Activated CD8-positive, alpha-beta T cell treated with anti-CD3 and anti-CD28 coated beads, Interleukin-2, amount 10 ng/mL, durations not matched to agents 7 days and 5 days (primary cell): ENCODE measurements at places on chromosomes 5 and 9.

DNA sequence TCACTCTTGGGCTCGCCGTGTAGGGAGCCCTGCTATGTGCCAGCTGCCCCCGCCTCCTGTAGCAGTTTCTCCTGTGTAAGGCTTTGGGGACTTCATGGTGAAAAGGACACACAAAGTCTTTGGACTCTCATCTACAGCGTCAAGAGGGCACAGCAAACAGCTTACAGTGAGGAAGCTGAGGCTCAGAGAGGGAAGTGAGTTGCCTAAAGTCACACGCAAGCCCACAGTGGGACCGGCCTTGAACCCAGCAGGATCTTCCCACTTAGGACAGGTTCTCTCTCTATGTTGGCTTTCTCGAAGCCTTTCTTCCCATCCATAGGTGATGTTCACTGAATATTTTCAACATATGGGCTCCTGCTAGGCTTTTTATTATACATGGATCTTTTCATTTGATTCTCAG, 9.8 kb upstream of the PRRX2 start:
- H3K27me3 ChIP-seq = peaks cover 7% of the 10 kb centered on the region
- DNase-seq = no peak
- no peaks in the 10 kb centered on the region for H3K4me1 ChIP-seq
- no peak overlapping the region for H3K27ac ChIP-seq

DNA sequence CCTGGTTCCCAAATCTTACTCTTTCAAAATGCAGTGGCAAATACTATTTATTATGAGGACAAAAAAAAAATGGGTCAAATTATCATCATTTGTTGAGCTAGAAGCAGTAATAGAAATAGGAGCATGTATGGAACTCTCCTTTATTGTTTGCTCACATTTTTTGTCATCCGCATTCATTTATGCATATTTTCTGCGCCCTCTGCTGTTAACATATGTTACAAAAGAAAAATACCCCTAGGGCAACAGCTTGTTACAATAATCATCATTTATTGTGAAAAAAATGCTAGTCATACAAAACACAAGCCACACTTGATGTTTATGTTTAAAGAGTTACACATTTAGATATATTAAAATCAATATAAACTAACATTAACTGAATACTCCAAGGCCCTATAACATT, 328.2 kb downstream of the TUSC1 start:
- H3K4me3 ChIP-seq = no peak overlapping the region
- no peaks in the 10 kb centered on the region for H3K27me3 ChIP-seq
- no peak overlapping the region for H3K27ac ChIP-seq
- H3K4me1 ChIP-seq = no peaks in the 10 kb centered on the region

- H3K27me3 ChIP-seq = peaks cover 4% of the 10 kb centered on the region
- H3K36me3 ChIP-seq = no peaks in the 10 kb centered on the region
- no peak for DNase-seq
- H3K4me1 ChIP-seq = peaks cover 2% of the 10 kb centered on the region
- no peak overlapping the region for H3K4me3 ChIP-seq
Observed at GRCh38 chr9:99400184-99400731, 178.2 kb downstream of the SEC61B start.

- DNase-seq = no peak
- no peaks in the 10 kb centered on the region for H3K4me1 ChIP-seq
- H3K27me3 ChIP-seq = no peaks in the 10 kb centered on the region
- no peak overlapping the region for H3K4me3 ChIP-seq
Observed at GRCh38 chr5:164663198-164663989, 1158.0 kb downstream of the MAT2B start.

GRCh38 chr5:141121985-141122384, 367 bp downstream of the PCDHB4 start:
- H3K4me3 ChIP-seq = no peak overlapping the region
- no peak overlapping the region for H3K27ac ChIP-seq
- no peak for DNase-seq
- H3K36me3 ChIP-seq = no peaks in the 10 kb centered on the region
- no peaks in the 10 kb centered on the region for H3K4me1 ChIP-seq

DNA sequence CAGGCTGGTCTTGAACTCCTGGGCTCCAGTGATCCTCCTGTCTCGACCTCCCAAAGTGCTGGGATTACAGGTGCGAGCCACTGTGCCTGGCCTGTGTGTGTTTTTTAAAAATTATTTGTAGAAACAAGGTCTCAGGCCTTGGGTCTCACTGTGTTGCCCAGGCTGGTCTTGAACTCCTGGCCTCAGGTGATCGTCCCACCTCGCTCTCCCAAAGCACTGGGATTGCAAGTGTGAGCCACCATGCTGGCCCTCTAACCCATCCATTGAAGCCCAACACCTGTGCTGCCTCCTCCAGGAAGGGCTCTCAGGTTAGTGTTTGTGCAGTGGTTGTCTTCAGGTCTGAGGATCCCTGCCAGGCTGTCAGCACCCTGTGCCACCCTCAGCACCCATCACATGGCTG, 56.6 kb downstream of the CXXC5 start:
- H3K27ac ChIP-seq = no peak overlapping the region
- no peak overlapping the region for H3K4me3 ChIP-seq
- peaks cover 9% of the 10 kb centered on the region for H3K27me3 ChIP-seq
- peaks cover 26% of the 10 kb centered on the region for H3K4me1 ChIP-seq
- DNase-seq = no peak
- no peaks in the 10 kb centered on the region for H3K36me3 ChIP-seq

GRCh38 chr5:435156-435790, 7.7 kb upstream of the EXOC3 start:
- H3K4me1 ChIP-seq = peaks cover 21% of the 10 kb centered on the region
- no peak overlapping the region for H3K27ac ChIP-seq
- DNase-seq = no peak
- peaks cover 14% of the 10 kb centered on the region for H3K36me3 ChIP-seq
- no peak overlapping the region for H3K4me3 ChIP-seq
- H3K27me3 ChIP-seq = no peaks in the 10 kb centered on the region

DNA sequence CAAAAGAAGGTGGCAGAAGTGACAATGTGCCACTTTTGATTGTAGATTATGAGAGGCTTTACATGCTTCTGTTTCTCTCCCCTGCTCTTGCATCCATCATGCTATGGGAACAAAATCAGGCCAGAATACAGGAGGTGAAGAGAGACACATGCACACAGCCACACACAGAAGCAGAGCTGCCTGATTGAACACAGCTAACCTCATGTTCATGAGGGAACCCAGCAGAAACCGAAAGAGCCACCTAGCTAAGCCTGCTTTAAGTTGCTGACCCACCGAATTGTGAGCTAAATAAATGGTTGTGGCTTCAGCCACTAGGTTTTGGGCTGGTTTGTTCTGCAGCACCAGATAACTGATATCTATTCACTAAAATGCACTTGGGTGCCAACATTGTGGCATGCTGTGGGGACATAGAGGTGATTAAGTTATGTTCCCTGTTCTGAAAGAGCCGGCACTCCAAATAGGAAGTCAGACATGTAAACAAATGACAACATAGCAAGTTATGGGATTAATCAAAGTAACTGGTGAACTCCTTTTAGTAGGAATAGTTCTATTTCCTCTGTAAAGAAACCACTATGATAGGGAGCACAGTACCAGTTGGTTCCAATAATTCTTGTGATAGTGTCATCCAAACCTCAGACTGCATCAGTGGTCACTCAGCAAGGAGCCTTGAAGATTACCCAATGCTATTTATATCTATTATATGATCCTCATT, 93.6 kb upstream of the TNC start:
- no peak for DNase-seq
- peaks cover 4% of the 10 kb centered on the region for H3K4me1 ChIP-seq
- H3K27me3 ChIP-seq = peaks cover 11% of the 10 kb centered on the region
- H3K36me3 ChIP-seq = no peaks in the 10 kb centered on the region
- H3K27ac ChIP-seq = no peak overlapping the region

- no peak overlapping the region for H3K4me3 ChIP-seq
- no peaks in the 10 kb centered on the region for H3K27me3 ChIP-seq
- H3K27ac ChIP-seq = no peak overlapping the region
- H3K4me1 ChIP-seq = no peaks in the 10 kb centered on the region
Observed at GRCh38 chr9:130635306-130635705, 29.1 kb upstream of the PRDM12 start.

- peaks cover 10% of the 10 kb centered on the region for H3K4me1 ChIP-seq
- H3K36me3 ChIP-seq = no peaks in the 10 kb centered on the region
- H3K27me3 ChIP-seq = no peaks in the 10 kb centered on the region
- no peak overlapping the region for H3K4me3 ChIP-seq
Observed at GRCh38 chr5:178477802-178478201, 112.4 kb downstream of the COL23A1 start.

DNA sequence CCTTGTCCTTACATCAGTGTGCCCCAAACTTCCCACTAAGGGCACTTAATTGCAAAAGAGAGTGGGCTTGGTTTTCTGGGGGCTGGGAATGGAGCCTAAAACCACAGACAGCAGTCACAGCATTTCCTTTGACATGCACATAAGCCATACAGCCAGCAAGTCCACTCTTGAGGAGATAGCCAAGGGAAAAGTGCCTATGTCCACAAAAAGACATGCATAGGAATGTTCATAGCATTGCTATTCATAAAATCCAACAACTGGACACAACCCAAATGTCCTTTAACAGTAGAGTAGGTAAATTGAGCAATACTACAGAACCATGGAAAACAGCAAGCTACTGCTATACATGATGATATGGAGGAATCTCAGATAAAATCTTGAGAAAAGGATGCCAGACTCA, 11.7 kb upstream of the FAT2 start:
- H3K27ac ChIP-seq = no peak overlapping the region
- no peak overlapping the region for H3K4me3 ChIP-seq
- peaks cover 24% of the 10 kb centered on the region for H3K27me3 ChIP-seq
- H3K4me1 ChIP-seq = no peaks in the 10 kb centered on the region
- no peak for DNase-seq

- no peak for DNase-seq
- no peaks in the 10 kb centered on the region for H3K36me3 ChIP-seq
- H3K27me3 ChIP-seq = peaks cover 14% of the 10 kb centered on the region
Observed at GRCh38 chr5:174313615-174314014, 268.1 kb downstream of the NSG2 start.
